NCI-H1092 treated with DMSO at 0.1 percent for 48 hours (cell line): ENCODE measurements at places on chromosomes 4 and X.

- no peak for DNase-seq
These were observed 35.3 kb downstream of the STARD8 start for GRCh38 chrX:68682790-68683189.

GRCh38 chr4:55440786-55441185, 45.0 kb downstream of the TMEM165 start:
- no peak for DNase-seq

GRCh38 chrX:17441965-17442364, 67.0 kb downstream of the NHS start:
- no peak for DNase-seq

- no peak for DNase-seq
These were observed 109.2 kb upstream of the OTUD4 start for GRCh38 chr4:145289403-145290076.

GRCh38 chr4:127486248-127486647, 146.5 kb upstream of the INTU start:
- no peak for DNase-seq

DNA sequence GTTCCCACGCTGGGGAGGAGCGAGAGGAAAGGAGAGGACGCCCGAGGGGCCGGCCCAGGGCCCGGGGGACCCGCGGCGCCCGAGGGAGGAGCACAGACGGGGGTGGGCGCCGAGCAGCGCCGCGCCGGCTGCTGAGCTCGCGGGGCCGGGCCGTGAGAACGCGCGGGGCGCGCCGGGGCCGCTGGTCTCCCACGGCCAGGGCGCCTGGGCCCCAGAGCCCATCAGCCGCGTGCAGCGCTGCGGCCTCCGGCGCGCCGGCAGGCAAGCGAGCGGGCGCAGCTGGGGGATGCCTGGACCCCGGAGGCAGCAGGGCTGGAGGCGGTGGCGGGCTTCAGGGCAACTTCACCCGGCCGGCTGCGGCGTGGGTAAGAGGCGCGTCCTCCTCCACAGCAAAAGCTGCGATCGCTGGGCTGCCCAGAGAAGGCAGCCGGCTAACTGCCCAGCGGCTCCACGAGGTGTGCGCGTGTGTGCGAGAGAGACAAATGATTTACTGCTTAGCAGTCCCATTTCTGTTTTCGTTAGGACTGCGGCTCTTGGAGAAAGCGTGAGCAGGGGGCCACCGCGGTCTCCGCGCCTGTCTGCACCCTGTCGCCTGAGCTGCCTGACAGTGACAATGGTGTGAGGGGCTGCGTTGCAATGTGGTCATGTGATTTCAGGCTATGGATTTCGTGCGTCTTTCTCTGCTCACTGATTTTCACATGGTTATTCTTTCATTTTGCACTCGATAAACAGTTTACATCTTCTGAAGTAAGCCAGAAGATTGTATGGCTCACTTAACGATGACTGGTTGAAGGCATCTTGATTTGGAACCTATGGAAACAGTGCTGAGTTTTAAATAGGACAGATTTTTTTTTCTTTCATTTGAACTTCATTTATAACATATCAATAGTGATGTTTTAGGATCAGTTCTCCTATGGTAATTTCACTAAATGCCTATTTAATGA, 1.2 kb downstream of the GUCY1A1 start:
- DNase-seq: no peak

DNA sequence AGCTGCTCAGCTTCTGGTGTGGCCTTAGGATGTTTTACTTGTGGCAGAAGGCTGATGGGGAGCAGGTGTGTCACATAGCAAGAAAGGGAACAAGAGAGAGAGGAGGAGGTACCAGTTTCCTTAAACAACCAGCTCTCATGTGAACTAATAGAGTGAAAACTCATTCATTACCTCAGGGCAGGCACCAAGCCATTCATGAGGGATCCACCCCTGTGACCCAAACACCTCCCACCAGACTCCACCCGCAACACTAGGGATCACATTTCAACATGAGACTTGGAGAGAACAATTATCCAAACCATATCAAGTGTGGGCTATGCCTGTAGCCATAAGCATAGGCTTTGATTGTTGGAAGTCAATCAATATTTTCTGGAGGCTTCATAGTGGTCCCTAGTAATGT, 56.0 kb downstream of the GSX2 start:
- no peak for DNase-seq

GRCh38 chr4:183390374-183390773, 54.1 kb upstream of the CDKN2AIP start:
- DNase-seq: no peak

- DNase-seq: no peak
These were observed 10.0 kb upstream of the RGN start for GRCh38 chrX:47068214-47068613.

DNA sequence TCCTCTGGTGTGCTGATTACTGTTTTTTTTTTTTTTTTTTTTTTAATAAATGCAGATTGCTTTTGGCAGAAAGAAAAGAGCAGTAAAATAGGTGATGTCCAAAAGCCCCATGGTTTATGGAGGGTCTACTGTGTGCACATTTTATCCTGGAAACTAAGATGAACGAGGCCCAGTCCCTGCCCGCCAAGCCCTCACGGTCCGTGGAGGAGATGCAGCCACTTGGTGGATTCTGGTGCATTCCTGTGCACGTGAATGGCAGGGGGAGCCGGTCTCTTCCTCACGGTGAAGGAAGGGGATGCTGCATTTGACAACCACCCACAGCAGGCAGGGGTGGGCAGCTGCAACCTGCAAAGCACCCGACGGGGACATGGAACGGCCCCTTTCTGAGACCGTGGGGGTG, 100.2 kb upstream of the AFAP1 start:
- no peak for DNase-seq

- DNase-seq: no peak
These were observed 110.0 kb downstream of the CBR4 start for GRCh38 chr4:168900080-168900479.

- no peak for DNase-seq
These were observed 3.2 kb downstream of the CXorf65 start for GRCh38 chrX:71103110-71103983.

DNA sequence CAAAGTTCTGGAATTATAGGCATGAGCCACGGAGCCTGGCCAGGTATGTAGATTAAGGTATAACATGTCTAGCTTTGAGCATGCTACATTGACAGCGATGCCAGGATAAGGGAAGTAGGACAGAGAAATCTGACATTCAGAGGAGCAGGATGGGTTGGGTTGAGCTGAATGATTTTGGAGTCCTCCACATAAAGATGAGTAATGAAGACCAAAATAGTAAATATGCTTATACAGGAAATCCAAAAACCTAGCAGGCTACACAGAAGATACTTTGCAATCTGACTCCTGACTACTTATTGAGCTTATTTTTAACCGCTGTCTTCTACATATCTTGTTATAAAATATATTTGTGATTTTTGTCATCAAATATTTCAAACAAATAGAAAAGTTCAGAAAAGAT, 69.7 kb downstream of the PDGFC start:
- no peak for DNase-seq

GRCh38 chr4:160316036-160316435, 1213.2 kb downstream of the RAPGEF2 start:
- peak; percentile 12 for DNase-seq
